IPS DF 6.9 (cell line): ENCODE measurements at places on chromosomes 7 and 10.
A peak's percentile ranks its signal among the peaks of the same experiment; 100 is the strongest.

DNA sequence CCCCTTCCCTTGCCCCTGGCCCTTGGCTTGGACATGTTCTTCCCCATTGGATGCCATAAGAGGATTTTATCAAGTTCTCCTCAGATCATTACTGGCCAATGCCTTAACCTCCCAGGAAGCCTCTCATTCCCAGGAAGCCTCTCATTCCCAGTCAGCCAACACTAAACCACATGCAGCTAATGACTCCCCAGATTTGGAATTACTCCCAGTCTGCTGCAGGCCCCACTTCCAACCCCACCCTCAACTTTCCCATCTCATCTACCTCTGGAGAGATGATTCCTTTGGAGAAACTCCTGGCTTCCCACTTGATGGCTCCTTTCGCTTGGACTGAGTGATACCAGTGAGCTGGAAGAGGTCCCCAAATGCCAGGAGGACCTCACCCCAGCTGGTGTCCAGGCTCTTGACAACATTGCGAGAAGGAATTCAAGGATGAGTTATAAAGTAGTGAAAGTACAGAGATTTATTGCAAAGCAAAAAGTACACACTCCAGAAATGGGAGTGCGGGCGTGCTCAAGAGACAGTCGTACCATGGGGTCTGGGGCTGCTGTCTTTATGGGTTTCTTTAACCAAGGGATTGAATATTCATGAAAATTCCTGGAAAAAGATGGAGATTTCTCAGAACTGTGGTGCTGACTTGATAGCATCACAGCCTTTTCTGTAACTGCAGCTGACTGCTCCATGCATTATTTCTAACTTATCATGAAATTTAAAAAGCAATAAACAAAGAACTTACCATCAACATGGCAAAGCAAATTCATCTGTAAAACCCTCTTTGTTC, 117.2 kb upstream of the ADCY1 start:
- DNase-seq: no peak

GRCh38 chr10:69434926-69435325, 16.3 kb upstream of the TSPAN15 start:
- no peak for DNase-seq

DNA sequence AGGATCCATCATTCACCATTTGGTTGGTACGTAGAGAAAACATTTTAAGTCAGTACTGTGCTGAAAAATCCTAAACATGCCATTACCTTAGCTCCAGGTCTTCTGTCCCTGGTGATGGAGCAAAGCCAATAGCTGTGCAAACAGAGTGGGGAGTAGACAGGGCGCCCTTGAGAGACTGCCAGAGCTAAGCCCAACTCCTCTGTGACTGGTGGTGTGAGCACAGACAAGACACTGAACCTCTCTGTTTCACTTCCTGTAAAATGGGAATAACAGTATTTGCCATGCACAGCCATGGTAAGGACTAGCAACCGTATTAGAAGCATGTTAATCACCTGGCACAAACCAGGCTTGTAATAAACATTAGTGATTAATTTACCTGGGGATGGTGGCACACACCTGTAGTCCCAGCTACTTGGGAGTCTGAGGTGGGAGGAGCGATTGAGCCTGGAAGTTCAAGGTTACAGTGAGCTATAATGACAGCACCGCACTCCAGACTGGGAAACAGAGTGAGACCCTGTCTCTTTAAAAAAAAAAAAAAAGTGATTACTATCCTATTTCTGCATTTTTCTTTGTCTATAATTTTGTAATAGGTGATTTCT, 28.7 kb downstream of the LYZL1 start:
- DNase-seq: no peak

- DNase-seq: no peak
These were observed 107.0 kb downstream of the LARP4B start for GRCh38 chr10:824497-824896.

DNA sequence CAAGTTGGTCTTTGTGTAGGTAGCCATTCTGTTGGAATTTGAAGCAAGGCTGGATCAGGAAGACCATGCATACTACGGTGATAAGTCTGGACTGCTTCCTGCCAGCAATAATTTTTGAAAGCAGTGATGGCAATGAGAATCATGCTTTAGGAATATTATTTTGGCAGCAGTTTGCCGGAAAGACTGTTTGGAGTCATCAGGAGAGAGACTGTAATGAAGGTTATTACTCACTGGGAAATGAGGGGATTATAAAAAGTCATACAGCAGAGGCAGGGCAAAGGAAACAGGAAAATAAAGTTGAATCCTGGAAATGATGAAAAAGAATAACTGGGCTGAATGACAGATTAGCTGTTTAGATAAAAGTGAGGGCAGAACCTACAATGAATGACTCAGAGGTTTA, 1136.8 kb upstream of the AUTS2 start:
- no peak for DNase-seq

GRCh38 chr7:41333511-41333910, 369.4 kb downstream of the INHBA start:
- no peak for DNase-seq

GRCh38 chr7:149824301-149824741, 13.9 kb upstream of the ZNF862 start:
- no peak for DNase-seq

- no peak for DNase-seq
These were observed 5.2 kb downstream of the GRID1 start for GRCh38 chr10:86361156-86362128.

GRCh38 chr7:5223646-5224340, 33.8 kb downstream of the WIPI2 start:
- DNase-seq: no peak

DNA sequence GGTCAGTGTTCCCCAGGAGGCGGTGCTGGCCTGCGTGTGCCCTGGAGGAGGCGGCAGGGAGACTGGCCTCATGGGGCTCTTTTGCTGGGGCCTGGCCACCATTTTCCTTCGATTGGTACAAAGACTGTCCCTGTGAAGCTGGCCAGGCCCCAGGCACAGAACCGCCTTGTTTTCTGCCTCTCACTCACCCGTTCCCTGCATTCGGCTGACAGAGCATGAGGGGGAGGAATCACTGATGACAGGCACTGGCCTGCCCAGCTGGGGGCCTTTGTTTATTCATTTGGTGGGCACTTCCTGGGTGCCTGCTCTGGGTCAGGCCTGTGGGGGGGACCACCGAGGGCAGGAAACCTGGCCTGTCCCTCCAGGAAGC, 139.2 kb downstream of the FAM53B start:
- no peak for DNase-seq

DNA sequence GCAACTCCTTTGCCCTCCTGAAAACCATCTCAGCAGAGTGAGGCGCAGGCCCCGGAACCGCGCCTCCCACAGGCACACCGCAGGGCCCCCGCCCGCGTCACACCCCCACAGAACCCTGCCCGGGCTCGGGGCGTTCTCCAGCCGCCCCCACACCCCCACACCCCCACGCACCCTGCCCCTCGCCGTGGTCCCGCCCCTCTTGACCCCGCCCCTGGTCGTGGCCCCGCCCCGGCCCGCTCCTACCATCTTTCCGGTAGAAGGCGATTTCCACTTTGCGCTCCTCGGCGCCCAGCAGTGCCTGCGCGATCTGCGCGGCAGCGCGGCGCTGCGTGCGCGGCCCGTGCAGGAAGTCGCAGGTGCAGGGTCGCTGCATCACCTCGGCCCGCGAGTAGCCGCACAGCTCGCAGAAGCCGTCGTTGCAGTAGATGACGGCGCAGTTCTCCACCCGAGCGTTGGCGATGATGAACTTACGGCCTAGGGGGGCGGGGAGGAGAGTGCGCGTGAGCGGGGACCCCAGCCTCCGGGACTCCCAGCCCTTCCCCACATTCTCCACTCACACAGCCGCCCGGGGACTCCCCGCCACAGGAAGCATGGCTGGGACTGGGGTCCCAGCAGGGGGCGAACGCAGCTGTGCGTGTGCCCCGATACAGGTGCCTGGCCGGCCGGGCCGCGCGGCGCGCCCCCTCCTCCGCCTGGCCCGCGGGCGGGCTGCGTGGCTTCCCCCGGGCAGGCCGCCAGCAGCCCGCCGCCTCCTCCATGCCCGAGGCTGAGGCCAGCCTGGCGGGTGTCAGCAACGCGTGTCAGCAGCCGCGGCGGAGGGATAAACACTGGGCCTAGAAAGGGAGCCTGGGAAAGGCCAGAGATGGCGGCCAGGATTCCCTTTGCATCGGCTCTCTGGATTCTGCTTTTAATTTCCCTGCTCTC, 3.4 kb downstream of the KCNH2 start:
- no peak for DNase-seq

GRCh38 chr10:35324196-35324595, 12.1 kb upstream of the CCNY start:
- no peak for DNase-seq

DNA sequence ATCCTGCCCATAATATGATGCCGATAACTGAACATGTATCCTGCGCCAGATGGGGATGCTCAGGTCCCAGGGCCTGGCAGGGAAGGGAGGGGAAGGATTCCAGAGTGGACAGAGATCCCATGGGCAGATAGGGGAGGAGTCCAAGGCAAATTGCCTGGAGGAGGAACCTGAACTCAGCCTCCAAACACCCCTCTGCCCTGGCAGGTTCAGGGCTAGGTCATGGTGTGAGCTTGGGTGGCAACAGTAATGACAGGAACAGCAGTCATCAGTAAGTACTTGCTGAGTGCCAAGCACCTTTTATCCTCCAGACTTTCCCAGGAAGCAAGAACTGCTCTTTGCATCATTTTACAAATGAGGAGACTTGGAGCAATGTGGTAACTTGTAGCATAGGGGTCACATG, 3.8 kb upstream of the PALD1 start:
- DNase-seq: no peak

DNA sequence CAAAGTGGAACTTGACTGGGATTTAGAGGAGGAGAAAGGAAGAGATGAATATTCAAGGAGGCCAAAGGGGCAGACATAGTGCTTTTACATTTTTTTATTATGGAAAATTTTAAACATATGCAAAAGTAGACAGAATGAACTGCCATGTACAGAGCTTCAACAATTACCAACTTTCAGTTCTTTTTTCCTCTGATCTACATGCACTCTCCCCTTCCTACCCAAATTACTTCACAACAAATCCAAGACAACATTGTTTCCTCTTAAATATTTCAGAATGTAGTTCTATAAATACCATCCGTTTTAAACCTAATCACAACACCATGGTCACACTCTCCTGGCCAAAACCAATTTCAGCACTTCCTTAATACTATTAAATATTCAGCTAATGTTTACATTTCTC, 83.5 kb upstream of the FZD1 start:
- DNase-seq: no peak

DNA sequence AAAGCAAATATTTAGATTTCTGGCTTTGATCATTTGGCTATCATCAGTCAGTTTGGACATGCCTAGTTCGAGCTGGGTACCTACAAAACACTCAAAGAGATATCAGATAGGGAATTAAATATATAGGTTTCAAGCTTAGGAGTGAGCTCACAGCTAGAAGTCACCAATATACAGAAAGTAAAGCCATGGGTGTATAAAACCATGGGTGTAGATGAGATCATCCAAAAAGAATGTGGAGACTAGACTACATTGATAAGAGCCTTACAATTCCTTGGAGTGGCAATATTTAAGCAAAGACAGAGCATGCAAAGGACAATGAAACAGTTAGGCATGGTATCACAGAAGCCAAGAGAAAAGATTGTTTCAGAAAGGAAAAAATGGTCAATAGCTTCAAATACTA, 7.2 kb upstream of the RALA start:
- no peak for DNase-seq

- no peak for DNase-seq
These were observed 72.1 kb downstream of the ARMC3 start for GRCh38 chr10:22999942-23000341.

- no peak for DNase-seq
These were observed 3.3 kb upstream of the LRRC27 start for GRCh38 chr10:132328738-132329137.

DNA sequence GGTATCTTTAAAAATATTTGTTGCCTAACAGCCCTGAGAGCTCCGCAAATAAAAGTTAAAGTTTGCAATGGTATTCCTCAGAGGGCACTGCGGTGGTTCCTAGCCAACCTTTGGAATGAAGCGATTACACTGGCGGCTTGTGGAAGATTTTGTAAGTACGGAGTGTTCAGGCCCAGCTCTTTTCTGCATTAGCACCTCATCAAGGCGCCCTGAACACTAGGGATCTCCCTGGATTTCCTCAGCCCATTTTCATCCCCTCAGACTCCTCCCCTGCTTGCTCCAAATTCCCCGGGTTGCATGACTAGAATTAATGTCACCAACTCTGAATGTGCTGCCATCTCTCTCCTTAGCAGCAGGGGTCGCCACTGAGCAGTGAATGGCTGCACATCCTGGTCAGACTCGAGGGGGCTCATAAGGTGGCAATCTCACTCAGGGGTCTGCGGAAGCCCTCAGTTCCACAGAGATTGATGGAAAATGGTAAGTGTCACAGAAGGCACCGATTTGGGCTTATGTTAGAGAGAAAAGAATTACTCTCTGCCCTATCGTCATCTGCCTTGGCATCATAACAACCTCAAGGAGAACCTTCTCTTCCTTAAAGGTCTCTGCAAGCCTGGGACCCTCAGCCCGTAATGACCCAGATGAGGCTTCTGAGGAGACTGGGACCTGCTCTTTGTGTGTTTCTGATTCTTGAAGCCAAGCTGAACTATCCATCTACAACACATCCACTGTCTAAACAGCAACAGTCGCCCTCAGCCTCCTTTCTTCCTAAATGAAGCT, 262.8 kb upstream of the AOAH start:
- DNase-seq: peak; percentile 70

DNA sequence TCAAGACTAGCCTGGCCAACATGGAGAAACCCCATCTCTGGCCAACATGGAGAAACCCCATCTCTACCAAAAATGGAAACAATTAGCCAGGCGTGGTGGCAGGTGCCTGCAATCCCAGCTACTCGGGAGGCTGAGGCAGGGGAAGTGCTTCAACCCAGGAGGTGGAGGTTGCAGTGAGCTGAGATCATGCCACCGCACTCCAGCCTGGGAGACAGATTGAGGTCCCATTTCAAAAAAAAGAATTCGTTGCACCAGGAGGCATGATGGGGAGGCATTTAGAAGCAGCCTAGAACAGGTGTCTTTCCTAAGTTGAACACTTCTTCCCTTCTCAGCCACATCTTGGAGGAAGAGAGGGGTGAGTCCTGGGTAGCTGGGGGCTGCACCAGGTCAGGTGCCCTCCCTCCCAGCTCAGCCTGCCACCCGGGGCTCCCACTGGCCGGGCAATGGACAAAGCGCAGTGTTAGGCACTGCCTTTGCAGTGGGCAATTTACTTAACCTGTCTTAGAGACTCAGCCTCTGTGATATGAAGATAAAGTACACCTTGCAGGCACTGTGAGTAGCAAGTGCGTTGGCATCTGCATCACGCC, 726.8 kb downstream of the PARD3 start:
- no peak for DNase-seq

GRCh38 chr10:45424668-45425404, 50.8 kb downstream of the ALOX5 start:
- no peak for DNase-seq
